ENCODE measurements at places on chromosomes 6 and 20.

- no peak for DNase-seq
Observed at GRCh38 chr6:31948306-31948705, 2.4 kb downstream of the CFB start.

- no peak for DNase-seq
Observed at GRCh38 chr20:23928788-23929187, 49.2 kb upstream of the CST5 start.

- no peak for DNase-seq
Observed at GRCh38 chr6:140670021-140670420, 1295.6 kb upstream of the CITED2 start.

DNA sequence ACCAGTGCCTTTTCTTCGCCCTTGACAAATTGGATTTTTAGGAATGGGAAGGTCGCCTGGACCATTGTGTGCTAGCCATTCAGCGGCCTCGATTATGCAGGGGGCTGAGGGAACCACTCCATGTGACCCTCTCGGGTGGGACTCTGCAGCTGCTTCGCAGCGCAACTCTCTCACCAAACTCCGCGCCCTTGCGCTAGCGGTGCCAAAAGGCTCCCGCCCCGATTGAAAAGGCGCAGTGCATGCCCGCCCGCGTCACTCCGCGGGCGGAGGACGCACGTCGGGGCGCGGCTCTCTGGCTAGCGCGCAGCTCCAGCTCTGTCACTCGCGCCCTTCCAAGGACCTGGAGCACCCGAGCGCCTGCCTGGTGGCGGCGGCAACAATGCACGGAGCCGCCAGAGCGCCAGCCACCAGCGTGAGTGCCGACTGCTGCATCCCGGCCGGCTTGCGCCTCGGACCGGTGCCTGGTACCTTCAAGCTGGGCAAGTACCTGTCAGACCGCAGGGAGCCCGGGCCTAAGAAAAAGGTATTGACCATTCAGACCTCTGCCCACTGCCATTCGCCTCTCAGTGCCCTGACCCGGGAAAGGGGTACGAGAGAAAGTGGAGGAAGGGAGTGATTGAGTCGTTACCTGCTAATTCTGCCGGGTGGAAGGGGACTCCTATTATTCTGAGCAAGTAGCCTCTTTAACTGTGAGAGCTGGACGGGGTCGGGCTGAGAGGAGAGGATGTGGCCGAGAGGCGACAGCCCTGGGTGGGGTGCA is at the start of gene PRDM13:
TSS of gene PRDM13 (plus strand) at position 178 of the 760 bp plus-strand sequence. CDS start at position 380, 202 bp downstream.
- no peak for DNase-seq

DNA sequence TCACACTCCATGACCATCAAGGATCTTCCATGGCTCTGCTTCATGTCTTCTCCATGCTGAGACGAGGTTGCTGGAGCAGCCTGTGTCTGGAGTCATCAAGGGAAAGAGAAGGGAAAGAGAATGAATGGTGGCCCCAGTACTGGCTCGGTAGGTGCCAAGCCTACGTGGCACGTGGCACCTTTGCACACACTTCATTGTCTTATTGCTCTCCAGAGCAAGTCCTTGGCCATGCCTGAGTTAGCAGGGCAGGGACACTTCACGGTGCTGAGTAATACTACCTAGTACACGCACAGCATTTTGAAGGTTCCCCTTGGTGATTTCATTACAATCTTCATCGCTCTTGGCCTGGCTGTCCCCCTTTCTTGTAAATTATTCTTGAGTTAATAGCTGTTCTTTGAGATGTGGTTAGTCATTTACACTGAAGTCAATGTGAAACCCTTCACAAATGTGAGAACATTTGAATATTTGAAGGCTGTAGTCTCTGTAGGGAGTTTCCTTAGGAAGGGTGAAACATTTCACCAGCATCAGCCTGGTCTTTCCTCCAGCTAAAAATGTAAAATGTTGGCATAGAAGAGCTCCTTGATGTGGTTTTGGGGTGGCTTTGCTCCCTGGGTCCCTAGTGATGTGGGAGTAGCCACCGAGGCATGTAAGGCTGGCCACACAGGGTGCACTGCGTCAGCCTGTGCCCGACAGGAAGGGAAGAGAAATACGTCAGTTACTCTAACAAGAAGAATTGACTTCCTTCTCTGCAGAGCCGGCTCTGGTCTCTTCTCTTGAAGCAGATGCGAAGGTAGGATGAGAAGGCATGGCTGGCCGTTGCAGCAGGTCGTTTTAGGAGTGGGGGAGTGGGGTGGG is at the start of gene SYTL3:
TSS of gene SYTL3 (plus strand) at position 766 of the 855 bp plus-strand sequence. CDS start 13,215 bp downstream, outside the sequence.
- no peak for DNase-seq

GRCh38 chr6:37678078-37678846 is 19.4 kb downstream of the MDGA1 start:
- no peak for DNase-seq

DNA sequence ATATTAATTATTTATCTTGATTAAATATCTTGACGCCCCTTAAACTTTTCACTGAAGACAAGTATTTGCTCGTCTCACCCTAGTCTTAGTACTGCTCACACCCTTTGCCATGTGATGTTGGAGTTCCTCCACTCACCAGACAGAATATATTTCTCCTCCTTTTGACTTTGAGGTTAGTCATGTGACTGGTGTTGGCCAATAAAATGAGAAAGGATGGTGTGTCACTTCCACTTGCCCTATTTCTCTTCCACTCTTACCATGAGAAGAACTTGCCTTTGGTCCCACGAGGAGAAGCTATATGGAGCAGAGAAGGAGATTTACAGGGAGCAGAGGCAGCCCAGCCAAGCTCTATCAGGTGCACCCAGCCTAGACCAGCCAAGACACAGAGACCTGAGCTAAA is 64.9 kb upstream of the TAB2 start:
- no peak for DNase-seq

DNA sequence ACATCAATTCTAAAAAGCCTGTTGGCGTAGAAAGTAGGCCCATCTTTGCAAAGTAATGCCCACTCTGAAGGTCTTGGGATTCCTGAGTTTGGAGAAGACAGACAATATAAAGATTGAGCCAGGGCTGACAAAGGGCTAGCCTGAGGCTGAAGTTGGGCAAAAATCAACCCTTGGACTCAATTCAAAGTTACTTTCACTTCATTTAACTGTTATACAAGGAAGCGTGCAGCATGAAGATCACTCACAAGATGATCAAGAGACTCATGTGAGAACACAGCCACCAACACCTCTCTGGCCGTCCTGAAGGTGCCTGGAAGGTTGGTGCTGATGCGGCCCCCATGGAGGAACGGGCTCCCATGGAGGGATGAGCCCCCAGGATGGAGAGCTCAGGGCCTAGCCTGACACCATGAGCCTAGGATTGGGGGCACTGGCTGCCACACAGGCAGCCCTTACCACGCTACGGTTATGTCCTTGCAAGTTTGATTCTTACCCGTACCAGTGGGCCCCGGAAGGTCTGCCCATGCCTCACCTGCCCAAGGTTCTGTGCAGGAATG is 26.6 kb downstream of the FOXC1 start:
- DNase-seq, result no peak
